ENCODE measurements at places on chromosomes 6 and 20.

DNA sequence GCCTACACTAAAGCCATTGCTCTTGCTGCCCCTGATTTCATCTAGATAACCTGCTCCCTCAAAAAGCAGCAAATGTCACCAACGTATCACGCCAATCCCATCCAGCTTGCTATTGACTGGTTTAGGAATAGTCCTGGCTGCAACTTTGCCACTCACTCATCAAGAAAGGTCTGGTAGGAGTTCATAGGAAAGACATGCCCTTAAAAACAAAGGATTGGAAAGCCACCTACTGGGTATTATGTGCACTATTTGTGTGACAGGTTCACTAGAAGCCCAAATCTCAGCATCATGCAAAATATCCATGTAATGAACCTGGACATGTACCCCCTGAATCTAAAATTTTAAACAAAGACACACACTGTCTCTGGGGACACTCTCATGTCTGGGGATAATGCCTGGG lies 170.4 kb upstream of the COL21A1 start:
- no peak for DNase-seq

GRCh38 chr6:157753291-157753690 lies 69.8 kb upstream of the SNX9 start:
- no peak for DNase-seq

DNA sequence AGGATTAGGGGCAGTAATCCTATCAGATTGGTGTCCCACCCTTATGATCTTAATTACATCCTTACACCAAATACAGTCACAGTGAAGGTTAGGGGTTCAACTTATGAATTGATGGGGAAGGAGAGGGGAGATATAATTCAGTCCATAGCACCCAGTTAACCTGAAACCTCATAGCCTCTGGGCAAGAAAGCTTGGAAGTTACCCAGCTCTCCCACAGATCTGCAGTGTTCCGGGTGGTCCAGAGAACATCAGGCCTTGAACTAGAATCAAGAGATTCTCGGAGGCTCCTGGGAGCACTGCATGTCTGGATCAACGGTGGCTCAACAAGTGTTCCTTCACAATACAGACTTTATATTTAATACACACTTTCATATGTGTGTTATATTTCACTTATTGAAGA lies 392.6 kb upstream of the MARCKS start:
- no peak for DNase-seq

GRCh38 chr6:156525541-156525940 lies 251.6 kb upstream of the ARID1B start:
- no peak for DNase-seq

- no peak for DNase-seq
Measured at GRCh38 chr6:51778666-51779065, 308.7 kb downstream of the PKHD1 start.

- peak; percentile 72 for DNase-seq
Measured at GRCh38 chr20:50245498-50246366, 55.1 kb downstream of the CEBPB start.

DNA sequence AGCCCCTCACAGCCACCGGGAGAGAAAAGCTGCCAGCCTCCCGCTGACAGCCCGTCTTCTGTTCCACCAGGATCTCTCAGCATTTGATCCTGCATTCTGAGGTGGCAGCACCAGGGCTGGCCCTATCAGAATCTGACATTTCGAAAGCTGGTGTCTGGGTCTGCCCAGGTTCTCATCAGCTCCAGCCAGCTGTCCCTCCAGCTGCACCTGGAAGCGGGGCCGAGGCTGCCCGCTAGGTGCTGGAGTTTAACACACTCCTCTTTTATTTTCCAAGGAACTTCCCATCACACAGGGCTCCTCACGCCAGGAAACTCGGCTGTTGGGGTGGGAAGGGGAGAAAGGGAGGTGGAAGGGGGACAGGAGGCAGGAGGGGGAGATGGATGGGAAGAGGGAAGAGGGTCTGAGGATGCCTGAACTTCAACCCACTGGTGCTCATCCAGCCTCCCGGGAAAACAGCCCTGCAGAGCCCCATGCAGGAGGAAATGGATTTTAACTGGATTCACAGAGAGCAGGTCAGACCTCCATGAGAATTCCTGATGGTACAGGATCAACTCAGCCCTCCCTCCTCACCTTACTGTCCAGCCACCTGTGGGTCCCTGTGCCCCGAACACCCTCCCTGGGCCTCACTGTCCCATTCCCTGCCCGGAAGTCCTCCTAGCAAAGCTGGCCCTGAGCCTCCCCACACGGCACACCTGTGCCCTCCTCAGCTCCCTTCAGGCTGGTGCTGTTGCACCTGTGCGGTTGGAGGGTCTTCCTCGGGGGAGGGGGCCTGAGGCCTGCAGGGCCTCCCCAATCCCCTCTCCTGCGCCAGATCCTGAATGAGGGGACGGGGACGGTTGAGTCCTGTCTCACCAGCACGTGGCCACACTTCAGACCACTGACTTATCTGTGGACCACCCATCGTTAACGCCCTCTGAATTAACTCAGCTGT lies 3.9 kb upstream of the LSM14B start:
- DNase-seq = no peak

GRCh38 chr6:90818163-90818562 lies 231.3 kb upstream of the MAP3K7 start:
- DNase-seq = no peak

DNA sequence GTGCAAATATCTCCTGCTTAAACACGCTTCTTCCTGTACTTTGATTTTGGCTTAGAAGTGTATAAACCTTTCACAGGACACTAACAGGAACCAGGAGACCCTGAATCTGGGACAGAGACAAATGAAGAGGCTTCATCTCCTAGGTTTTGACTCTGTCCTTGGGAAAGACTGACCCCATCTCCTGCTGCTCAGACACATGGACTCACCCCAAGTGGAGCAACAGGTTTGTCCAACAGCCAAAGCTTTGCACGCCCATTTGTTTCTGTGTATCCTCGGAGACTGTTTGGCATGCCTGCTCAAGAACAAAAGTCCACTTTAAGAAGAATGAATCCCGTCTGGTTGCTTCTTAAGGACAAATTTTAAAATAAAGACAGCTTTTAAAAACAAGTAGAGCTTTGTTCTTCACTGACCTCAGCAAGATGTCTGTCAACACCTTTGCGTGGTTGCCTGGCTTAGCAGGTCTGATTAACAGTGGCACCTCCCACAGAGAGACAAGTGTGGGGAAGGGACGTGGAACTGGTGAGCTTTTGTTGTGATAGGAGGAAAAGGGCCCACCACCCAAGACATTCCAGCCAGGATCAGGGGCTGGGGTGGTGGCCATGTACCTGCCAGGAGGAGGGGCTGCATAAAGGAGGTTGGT lies 202.6 kb downstream of the SOD2 start:
- DNase-seq = peak; percentile 67

DNA sequence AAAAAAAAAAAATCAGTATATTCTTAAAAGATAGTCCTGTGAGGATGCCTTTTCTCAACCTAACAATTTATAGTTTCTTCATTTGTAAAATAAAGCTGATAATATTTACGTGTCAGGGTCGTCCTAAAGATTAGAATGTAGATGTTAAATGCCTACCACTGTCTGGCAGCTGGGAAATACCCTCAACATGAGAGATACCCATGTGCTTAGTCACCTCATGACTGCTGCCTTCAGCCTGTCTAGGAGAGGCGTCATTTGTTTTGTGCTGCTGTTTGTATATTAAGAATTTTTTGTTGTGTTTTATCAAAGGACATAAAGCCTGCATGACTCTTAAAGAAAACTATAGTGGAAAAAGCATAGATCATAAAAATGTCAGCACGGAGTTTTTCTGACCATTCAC lies 9.5 kb downstream of the FAM120B start:
- no peak for DNase-seq

- no peak for DNase-seq
Measured at GRCh38 chr20:34058831-34059230, 53.2 kb downstream of the EIF2S2 start.

GRCh38 chr20:37822141-37822601 lies 80.8 kb upstream of the VSTM2L start:
- no peak for DNase-seq

DNA sequence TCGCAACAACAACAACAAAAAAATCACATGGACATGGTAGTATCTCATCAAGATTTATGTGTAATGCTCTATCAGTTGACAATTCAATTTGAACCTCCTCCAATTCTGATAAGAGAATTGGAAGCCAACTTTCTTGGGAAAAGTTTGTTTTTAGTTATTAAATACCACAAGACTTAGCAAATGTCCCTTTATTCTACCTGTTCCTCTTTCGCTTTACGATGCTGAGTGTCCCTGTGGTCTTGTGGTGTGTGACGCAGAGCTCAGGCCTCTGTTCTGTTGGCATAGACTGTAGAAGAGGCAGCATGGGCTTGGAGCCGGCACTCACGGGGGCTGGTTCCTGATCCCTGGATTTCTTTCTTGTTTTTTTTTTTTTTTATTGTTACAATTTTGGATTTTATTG lies 76.7 kb downstream of the PSMB1 start:
- no peak for DNase-seq

DNA sequence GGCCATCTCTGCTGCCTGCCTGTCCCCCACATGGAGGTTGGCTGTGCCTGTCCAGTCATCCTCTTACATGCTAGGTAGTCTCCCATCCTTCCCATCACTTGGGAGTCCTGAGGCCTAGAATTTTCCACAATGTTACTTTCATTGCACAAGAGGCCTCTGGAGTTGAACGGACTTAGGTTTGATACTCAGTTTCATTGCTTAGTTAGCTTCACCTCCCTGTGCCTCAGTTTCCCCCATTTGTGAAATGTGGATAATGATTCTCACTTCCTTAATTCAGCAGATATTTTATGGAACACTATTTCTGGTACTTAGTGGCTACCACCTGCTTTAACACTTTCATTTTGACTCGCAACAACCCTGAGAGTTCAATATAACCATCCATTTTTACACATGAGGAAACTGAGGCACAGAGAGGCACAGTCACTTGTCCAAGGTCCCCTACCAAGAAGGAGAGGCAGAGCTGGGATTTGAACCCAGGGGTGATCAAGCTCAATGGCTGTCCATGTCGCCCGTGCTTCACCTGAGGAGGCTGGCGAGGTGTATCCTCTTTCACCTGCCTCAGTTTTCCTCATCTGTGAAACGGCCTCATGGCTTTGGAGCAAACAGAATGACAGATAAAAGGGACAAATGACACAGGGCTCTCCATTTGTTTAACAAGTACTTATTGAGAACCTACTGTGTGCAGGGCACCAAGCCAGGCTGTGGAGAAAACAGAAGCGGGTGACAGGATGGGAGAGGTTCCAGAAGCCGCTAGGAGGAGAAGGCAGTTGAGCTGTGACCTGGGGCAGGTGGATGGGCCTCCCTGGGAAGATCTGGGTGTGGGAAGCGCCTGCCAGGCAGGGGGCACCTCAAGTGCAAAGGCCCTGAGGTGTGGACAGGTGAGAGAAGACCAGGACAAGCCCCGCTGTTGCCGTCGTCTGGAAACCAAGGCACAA lies 154.3 kb upstream of the PTPN1 start:
- DNase-seq = no peak

DNA sequence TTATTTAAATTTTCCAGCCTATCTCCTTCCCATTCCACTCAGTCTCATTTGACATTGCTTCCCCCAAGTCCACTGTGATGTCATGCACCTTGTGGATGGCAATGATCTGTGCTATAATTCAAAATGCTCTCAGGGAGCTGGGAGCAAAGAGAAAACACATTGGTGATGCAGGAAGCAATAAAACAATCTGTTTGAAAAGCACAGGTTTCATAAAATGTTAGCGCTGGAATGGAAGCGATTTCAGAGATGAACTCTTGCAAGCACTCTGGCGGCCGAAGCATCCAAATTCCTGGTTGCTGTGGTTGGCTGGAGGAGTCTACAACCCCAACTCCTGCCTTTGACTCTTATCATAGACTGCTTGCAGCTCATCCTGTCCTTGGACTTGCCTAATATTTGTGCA lies 167.0 kb downstream of the GMPR start:
- no peak for DNase-seq

- DNase-seq = no peak
Measured at GRCh38 chr6:33840048-33840926, 36.5 kb upstream of the MLN start.

DNA sequence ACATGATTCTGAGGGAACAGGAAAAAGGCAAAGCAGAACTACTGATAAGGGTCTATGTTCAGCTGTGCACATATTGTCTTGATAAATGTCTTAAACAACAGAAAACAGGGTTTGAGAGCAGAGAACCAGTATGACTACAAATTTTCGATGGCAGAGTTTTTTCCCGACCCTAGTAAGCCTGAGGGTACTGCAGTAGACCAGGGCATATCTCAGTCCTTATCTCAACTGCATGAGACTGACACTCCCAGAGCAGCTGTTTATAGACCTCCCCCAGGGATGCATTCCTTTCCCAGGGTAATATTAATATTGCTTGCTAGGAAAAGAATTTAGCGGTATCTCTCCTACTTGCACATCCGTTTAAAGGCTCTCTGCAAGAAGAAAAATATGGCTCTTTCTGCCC lies 1176.8 kb upstream of the ADGRB3 start:
- DNase-seq = no peak

- DNase-seq = peak; percentile 78
Measured at GRCh38 chr6:148273962-148274752, 68.5 kb upstream of the SASH1 start.

DNA sequence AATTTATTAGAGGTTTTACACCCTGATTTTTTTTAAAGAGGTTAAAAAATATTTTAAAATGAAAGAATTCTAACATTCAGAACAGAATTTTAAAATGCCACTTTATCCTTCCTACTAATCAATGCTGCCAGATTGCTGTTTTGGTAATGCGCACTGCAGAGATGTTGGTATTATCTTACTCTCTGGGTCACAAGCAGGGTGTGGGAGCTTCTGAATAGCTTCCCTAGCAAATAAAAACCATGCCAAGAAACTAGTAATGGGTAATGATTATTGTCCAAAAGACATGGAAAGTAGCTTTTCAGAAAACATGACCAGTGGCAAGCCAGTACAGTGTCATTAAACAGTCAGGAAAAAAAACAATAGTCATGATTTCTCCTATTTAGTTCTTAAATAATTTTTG lies 205.4 kb downstream of the TPBG start:
- DNase-seq = no peak

DNA sequence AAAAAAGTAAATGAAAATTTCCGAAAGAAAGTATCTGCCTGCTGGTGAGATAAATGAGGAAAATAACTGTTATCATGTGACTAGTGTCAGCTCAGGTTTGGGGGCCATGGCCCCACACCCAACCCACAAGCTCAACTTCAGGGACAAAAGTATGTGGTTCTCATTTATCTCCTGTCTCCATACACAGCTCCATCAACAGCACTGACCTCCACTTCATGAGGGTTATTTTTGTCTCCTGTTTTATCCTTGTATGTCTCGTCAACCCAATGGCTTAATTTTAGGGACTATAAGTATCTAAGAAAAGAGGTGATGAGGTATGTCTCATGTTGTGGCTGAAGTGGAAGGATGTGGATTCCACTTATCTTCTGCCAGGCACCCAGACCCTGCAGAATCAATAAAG lies 271.6 kb upstream of the RIN2 start:
- no peak for DNase-seq
